ENCODE measurements at places on chromosomes 1 and 21. TPM values are rescaled to one million over a fixed set of nuclear protein-coding genes. Genes with fewer than 3 reads are reported as not detected.

DNA sequence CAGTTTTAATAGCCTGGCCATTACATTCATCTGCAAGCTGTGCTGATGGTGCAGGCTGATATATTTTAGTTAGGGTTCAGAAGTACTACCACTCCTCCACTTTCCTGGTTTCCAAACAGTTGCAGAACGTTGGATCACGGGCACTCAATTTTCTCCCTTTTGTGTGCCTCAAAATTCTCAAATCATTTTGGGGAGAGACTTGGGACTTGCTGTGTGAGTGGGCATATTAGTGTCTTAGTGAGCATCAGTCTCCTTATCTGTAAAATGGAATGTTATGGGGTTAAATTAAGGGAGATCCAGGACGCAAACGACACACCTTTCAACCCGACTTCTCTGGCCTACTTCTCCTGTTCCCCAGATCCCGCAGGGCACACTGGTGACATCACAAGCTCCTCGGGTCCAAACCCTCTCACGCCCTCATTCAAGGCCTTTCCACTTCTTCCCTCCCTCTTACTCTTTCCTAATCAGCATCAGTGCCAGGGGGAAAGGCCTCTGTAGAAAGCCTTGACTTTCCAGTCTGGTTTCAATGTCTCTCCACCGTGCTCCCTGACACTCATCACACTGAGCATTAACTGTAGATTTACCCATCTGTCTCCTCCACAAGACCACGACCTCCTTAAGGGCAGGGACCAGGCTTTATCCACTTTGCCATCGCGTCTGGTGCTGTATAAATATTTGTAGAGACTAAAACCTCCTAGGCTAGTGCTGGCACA lies 1.2 kb downstream of the PIGP start:
- H3K27ac ChIP-seq: peak overlapping the region; percentile 81
- peaks cover 1% of the 10 kb centered on the region for H3K27me3 ChIP-seq

The CCDC30 gene
- 3.1 TPM for total RNA-seq

- no peaks in the 10 kb centered on the region for H3K4me1 ChIP-seq
- no peak overlapping the region for H3K27ac ChIP-seq
- DNase-seq: no peak
- peaks cover 12% of the 10 kb centered on the region for H3K36me3 ChIP-seq
These were observed 64.8 kb upstream of the PTCH2 start for GRCh38 chr1:44907893-44908292.

- H3K27me3 ChIP-seq: peaks cover 3% of the 10 kb centered on the region
- no peaks in the 10 kb centered on the region for H3K36me3 ChIP-seq
- DNase-seq: no peak
- H3K4me3 ChIP-seq: no peak overlapping the region
These were observed 19.7 kb downstream of the FMOD start for GRCh38 chr1:203331224-203331623.

The ARHGEF19 gene
- total RNA-seq: 10.2 TPM

The ADGRB2 gene
- total RNA-seq: 0.74 TPM

The CYP4Z1 gene
- total RNA-seq: not detected

The TLCD4 gene
- total RNA-seq: 0.03 TPM

DNA sequence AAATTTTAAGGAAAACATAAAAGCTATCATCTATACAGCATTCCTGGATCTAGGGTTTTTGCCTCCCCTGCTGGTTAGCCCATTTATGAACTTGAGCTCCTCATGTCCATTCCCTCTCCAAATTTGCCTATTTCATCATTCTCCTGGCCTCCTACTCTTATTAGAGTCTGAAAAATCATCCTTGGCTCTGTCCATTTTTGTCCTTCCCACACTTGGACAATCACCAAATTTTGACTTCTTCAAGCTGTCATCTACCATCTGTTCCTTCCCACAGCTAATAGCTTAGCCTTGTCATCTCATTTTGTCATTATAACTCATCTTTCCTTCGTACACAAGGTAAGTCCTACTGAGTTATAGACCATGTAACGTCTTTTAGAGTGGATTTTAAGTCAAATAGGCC lies 2.2 kb upstream of the HENMT1 start:
- DNase-seq: no peak
- H3K36me3 ChIP-seq: peaks cover 8% of the 10 kb centered on the region
- no peaks in the 10 kb centered on the region for H3K27me3 ChIP-seq
- H3K27ac ChIP-seq: peak overlapping the region; percentile 11

GRCh38 chr1:59667020-59667419 lies 147.7 kb upstream of the HOOK1 start:
- H3K36me3 ChIP-seq: peaks cover 3% of the 10 kb centered on the region
- no peak for DNase-seq
- H3K27me3 ChIP-seq: no peaks in the 10 kb centered on the region
- no peak overlapping the region for H3K4me3 ChIP-seq
- H3K27ac ChIP-seq: no peak overlapping the region

GRCh38 chr1:1397839-1398523 lies 1.2 kb downstream of the CCNL2 start:
- peaks cover 20% of the 10 kb centered on the region for H3K36me3 ChIP-seq
- H3K4me1 ChIP-seq: peaks cover 24% of the 10 kb centered on the region
- DNase-seq: no peak
- peak overlapping the region; percentile 89 for H3K4me3 ChIP-seq
- H3K27me3 ChIP-seq: no peaks in the 10 kb centered on the region
- peak overlapping the region; percentile 80 for H3K27ac ChIP-seq

DNA sequence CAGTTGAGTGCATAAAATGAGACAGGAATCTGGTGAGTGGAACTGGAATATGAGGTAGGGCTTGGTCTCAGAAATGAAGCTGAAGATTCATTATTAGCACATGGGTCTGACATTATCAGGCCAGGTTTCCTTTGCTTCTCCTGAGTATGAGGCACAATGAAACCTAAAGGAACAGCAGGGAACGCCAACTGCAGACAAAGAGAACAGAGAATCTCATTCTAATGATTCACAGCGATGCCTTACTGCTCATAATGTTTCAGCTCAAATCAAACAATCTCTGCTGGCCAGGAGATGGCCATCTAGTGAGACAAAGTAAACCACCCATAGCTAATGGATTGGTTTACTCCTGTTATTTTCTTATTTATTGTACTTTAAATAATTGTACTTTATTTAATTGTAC lies 133.5 kb downstream of the C1orf21 start:
- DNase-seq: no peak
- peaks cover 1% of the 10 kb centered on the region for H3K27me3 ChIP-seq
- no peak overlapping the region for H3K27ac ChIP-seq

GRCh38 chr1:18145851-18146618 lies 38.4 kb downstream of the IGSF21 start:
- H3K4me1 ChIP-seq: no peaks in the 10 kb centered on the region
- no peak overlapping the region for H3K4me3 ChIP-seq
- no peak overlapping the region for H3K27ac ChIP-seq

GRCh38 chr1:118339400-118340124 lies 154.5 kb upstream of the SPAG17 start:
- no peaks in the 10 kb centered on the region for H3K27me3 ChIP-seq
- no peaks in the 10 kb centered on the region for H3K36me3 ChIP-seq
- H3K4me1 ChIP-seq: no peaks in the 10 kb centered on the region
- DNase-seq: no peak

The LEMD1 gene
- 0.97 TPM for total RNA-seq

The DHX9 gene
- total RNA-seq: 176 TPM

GRCh38 chr1:70333245-70333644 lies 21.3 kb downstream of the ANKRD13C start:
- peaks cover 17% of the 10 kb centered on the region for H3K36me3 ChIP-seq
- no peaks in the 10 kb centered on the region for H3K27me3 ChIP-seq
- H3K4me3 ChIP-seq: no peak overlapping the region
- H3K4me1 ChIP-seq: peaks cover 4% of the 10 kb centered on the region
- no peak for DNase-seq

DNA sequence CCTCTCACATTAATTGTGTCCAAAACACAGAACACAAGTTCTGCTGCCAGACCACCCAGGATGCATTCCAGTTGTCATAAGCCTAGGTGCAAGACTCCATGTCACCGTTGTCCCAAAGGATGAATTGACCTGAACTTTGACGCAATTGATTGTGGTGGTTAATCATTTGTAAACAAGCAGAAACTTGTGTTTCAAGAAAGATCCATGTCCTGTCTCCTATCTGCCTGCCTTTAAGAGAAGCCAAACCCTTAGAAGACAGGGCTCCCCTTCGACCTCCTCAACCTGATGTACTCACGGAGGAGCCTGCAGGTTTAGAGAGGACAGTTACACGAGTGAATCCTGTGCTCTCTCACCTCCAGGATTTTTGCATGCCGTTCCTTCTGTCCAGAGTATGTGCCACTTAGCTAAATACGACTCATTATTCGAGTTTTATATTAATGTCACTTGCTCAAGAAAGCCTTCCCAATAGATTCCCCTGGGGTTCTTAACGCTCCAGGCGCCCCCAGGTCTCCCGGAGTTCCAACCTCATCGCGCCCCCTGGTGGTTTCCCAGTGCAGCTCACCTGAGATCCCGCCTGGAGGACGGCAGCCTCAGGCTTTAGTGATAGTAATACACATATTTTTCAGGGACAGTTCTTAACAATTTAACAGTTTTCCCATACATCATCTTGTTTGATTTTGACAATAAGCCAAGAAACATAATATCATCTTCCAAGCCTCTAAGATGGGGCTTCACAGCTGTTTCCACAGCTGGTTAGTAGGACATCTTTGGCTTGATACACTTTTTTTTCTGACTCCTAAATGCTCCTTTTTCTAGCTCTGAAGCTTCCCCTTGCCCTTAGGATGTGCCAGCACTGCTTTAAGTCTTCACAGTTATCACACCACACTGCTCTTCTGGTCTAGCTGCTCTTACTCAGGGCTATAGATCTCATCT lies 2.4 kb upstream of the C8B start:
- H3K4me1 ChIP-seq: no peaks in the 10 kb centered on the region
- no peak for DNase-seq
- no peaks in the 10 kb centered on the region for H3K27me3 ChIP-seq
- no peak overlapping the region for H3K27ac ChIP-seq

DNA sequence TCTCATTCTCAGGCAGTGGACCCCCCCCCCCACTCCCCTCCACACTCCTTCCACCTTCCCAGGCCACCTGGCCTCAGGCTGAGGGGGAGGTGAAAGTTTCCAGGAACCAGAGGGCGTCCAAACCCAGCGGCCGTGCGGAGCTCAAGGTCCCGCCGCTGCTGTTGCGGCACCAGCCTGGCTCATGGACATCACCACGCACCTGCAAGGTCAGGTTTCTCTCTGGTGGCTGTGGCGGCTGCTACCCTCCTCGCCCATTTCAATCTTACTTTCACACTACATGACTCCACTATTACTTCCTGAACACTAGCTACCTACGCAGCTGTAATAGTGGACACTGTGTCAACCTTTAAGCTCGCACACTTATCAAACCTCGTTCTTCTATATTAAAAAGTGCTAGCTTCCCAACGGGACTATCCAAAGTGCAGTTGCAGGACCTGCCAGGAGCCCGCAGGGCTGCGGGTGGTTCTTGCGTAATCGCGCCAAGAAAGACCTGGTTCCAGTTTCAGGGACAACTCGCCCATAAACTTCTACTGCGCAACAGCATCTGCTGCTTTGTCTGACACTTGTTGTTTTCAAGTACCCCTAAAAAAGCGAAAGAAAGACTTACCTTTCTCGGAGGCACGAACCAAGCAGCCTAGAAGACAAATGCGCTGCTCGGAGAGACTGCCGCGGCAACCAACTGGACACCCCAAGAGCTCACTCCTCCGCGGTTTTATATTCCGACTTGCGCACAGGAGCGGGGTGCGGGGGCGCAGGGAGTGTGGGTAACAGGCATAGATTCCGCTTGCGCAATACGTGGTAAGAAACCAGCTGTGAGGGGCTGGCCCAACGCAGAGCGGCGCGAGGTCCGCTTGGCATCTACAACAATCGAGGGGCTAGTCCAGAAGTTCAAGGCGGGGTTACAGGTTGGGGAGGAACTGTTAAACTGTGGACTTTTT lies at the start of gene DIRAS3:
Gene DIRAS3, minus strand, starts transcription at position 687 of the 938 bp plus-strand sequence. CDS start 3,330 bp downstream, outside the sequence.
- H3K27me3 ChIP-seq: peaks cover 26% of the 10 kb centered on the region
- no peaks in the 10 kb centered on the region for H3K36me3 ChIP-seq
- no peak for DNase-seq

The OR2L5 gene
- not detected for total RNA-seq

DNA sequence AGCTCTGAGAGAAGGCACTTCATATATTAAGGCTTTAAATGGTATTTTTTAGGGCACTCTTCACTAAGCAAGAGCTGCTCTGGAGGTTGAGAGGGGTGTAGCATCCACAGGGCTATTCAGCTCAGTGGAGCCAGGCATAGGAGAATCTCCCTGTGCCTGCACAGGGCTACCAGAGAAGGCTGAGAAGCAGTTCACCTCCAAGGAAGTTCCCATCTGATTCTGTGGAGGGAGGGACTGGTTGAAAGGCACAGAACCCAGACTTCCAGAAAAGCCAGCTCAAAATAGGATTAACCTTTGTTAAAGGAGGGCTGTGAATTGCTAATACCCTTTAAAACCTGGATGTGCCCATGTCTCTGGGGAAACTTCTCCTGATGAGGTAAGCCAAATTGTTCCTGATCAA lies 304.5 kb downstream of the TTLL7 start:
- DNase-seq: no peak
- H3K4me1 ChIP-seq: peaks cover 7% of the 10 kb centered on the region
- H3K36me3 ChIP-seq: peaks cover 4% of the 10 kb centered on the region
- no peak overlapping the region for H3K27ac ChIP-seq
- H3K27me3 ChIP-seq: peaks cover 2% of the 10 kb centered on the region
- no peak overlapping the region for H3K4me3 ChIP-seq

The STRIP1 gene
- total RNA-seq: 47.5 TPM

DNA sequence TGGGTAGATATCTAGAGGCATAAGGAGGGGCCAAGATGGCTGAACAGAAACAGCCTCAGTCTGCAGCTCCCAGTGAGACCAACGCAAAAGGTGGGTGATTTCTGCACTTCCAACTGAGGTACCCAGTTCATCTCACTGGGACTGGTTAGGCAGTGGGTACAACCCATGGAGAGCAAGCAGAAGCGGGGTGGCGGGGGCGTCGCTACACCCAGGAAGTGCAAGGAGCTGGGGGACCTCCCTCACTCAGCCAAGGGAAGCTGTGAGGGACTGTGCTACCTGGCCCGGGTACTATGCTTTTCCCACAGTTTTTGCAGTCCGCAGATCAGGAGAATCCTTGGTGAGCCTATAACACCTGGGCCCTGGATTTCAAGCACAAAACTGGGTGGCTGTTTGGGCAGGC lies 26.0 kb downstream of the KIFAP3 start:
- DNase-seq: no peak
- H3K4me1 ChIP-seq: peaks cover 8% of the 10 kb centered on the region
- no peaks in the 10 kb centered on the region for H3K27me3 ChIP-seq
- no peak overlapping the region for H3K4me3 ChIP-seq

DNA sequence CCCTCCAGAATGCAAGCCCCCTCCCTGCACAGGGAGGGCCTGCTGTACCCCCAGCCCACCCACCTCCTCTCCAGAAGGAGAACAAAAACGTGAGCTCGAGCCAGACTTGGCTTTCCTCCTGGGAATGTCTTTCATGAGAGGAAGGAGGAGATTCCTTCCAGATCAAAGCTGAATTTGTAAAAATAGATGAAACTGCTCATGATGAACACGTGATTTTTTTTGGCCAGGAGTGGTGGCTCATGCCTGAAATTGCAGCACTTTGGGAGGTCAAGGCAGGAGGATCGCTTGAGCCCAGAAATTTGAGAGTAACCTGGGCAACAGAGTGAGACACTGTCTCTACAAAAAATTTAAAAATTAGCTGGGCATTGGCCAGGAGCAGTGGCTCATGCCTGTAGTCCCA lies 21.8 kb downstream of the GPR157 start:
- H3K27me3 ChIP-seq: no peaks in the 10 kb centered on the region
- H3K36me3 ChIP-seq: no peaks in the 10 kb centered on the region
- DNase-seq: no peak

GRCh38 chr1:93132638-93133037 lies 47.6 kb downstream of the TMED5 start:
- no peak overlapping the region for H3K27ac ChIP-seq
- H3K4me1 ChIP-seq: peaks cover 3% of the 10 kb centered on the region
- no peak overlapping the region for H3K4me3 ChIP-seq
- H3K36me3 ChIP-seq: peaks cover 11% of the 10 kb centered on the region
- H3K27me3 ChIP-seq: no peaks in the 10 kb centered on the region

The CDCA8 gene
- total RNA-seq: 67.0 TPM

GRCh38 chr1:93804412-93804811 lies 74.6 kb downstream of the DNTTIP2 start:
- no peak overlapping the region for H3K27ac ChIP-seq
- H3K27me3 ChIP-seq: peaks cover 11% of the 10 kb centered on the region
- no peak for DNase-seq
- H3K4me3 ChIP-seq: no peak overlapping the region
- H3K4me1 ChIP-seq: no peaks in the 10 kb centered on the region
